ENCODE measurements at places on chromosomes 6 and 20.

DNA sequence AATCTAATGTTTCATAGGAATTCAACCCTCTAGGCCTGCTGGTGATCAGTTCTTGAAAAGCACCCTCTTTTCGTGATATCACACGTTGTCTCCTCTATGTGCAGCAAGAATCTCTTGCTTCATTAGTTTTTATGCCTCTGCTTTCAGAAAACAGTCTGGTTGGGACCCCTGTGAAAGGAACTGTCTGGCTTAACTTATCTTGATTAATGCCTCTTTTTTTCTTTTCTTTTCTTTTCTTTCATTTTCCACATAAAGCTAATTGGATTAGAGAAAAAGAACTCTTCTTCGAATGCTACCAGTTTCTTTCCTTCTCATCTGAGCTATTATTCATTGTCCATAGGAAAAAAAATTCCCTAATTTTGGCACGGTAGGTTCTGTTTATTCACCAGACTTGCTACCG lies 21.3 kb downstream of the ZNF311 start:
- DNase-seq: no peak

DNA sequence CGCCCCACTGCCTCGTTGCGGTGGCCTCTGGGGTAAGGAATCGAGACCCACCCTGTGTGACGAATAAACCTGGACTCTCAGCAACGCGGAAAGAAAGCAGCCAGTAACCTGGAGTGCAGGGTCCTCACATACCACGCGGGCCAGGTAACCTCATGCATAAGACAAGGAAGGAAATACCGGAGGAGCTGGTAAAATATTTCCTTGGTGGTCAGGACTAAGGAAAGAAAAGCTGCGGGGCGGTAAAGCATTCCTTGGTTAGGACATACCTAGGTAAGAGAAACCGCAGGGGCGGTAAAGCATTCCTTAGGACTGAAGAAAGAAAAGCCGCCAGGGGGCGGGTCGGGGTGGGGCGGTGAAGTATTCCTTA lies 80.7 kb downstream of the SYTL3 start:
- no peak for DNase-seq

- DNase-seq: no peak
Measured at GRCh38 chr20:609371-609964, 641 bp downstream of the TCF15 start.

DNA sequence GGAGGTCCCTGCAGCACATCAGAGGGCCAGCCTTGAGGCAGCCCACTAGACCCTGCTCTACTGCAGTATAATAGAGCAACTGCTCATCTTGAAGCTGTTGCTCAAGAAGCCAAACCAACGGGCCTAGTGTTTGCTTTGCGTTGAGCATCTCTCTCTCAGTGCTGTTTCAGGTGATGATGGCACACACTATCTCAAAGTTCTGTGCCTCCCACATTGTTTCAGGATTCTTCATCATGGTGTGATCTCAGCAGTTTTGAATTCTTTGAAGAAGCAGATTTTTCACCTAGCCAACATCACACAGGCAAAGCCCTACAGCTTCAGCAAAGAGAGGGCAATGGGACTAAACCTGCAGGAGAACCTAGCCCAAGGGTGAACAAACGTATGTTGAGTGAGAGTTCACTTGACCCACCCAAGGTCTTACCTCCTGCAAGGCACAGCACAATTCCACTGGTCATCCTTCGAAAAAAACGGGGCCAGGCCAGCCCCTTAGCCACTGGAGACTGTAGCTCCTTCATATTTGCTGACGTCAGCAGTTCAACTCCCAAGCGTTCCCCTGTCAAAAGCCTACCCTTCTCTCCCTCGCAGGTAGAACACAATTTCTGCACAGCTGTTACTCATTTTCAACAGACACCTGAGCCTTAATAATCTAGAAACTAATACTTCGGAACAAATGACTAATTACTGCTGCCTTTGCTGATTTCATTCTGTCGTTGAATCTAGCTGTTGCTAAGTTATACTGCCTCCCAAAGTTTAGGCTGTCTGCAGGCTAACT lies 15.8 kb downstream of the MYB start:
- DNase-seq: no peak

DNA sequence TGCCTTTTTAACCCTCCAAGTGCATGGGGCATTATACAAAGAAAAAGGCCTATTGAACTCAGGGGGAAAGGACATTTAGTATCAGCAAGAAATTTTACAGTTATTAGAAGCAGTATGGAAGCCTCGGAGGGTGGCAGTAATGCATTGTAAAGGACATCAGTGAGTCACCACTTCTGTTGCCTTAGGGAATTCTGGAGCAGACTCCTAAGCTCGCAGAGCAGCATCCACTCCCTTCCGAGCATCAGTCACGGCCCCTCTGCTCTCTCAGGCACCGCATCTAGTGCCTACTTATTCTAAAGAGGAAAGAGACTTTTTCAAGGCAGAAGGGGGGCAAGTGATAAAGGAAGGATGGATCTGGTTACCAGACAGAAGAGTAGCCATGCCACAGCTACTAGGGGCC lies 296.5 kb downstream of the RNGTT start:
- no peak for DNase-seq

GRCh38 chr6:167236239-167236571 lies 54.9 kb upstream of the UNC93A start:
- DNase-seq: no peak

DNA sequence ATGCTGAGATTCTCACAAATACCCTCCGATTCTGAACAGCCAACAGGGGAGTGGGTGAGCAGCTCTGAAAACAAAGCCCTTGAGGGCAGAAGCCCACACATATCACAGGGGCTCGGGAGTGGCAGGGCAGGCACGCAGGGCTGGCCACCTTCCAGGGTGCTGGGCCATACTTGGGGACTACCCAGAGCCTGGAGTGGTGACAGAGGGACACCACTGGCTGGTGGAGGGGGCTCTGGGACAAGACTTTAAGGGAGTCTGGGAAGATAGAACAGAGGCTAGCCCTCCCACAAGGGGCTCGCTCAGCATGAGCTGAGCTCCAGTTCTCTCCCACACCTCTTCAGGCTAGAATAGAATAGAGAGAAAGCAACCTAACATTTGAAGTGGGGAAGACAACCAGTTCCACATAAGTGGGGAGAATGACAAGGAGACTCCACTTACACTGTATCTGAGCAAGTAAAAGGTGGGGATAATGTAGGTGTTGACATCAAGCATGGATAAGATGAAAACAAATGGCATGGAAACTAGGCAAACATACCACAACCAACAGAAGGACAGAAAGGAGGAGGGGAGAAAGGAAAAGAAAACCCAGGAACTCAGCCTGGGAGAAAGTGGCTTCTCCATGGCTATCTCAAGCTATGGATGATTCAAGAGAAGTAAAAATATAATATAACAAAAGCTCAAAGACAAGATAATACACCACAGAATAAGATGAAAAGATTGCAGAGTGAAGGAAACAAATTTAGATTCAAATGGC lies 7.0 kb downstream of the PPIL1 start:
- no peak for DNase-seq

DNA sequence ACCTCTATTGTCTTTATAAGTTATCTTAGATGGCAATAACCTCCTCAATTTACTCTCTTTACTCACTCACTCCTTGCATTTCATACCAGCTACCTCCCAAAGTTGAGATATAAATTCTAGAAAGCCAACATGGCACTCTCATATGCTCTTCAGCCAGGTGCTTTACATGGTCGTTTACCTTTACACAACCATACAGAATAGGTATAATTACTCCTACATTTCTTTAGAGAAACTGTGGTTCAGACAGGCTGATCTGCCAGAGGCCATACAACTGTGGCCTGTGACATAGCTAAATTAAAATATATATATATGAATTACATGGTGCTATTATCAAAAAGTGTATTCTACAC lies 45.7 kb downstream of the HBS1L start:
- no peak for DNase-seq

DNA sequence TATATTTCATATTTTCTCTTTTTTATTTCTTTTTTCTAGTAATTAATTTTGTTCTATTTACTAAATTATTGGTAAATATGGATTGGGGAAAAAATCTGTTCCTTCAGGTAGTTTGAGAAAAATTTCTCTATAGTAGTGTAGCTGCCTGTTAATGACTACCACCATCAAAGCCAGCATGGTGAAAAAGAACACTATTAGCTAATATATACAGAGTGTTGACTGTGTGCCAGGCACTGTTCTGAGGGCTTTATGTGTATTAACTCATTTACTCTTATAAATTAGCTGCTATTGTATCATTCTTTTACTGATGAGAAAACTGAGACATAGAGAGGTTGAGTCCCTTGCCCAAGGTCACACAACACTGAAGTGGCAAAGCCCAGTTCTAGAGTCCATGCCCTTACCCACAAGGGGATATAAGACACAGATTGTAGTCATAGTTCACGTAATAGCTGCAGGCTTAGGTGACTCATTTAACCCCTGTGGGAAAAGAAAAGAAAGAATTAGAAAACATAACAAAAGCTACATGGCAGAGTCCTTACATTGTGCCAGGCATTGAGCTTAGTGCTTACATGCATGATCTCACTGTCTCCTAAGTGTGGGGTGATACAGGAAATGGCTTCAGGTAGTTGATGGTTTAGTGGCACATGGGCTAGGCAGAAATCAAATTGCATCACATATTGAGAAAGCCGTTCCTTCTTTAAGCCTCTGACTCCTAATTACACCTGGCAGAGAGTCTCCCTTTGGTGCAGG lies 12.2 kb upstream of the AKIRIN2 start:
- no peak for DNase-seq

DNA sequence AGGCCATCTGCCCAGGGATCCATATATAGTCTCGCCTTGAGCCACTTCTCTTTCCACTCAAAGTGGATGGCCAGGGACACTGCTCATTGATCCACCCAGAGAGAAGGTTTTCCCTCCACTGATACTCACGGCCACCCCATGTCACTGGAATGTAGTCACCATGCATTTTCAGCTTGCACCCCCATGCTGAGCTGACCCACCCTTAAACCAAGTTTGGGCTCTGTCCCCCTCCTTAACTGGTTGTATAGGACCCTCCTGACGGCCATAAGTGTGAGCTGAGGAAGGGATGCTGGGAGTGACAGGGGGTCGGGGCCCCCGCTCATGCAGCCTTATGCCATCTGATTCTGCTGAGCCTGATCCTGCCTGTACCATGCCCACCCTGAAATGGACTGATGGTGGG lies 25.7 kb downstream of the SUMO4 start:
- DNase-seq: no peak
